ENCODE measurements at places on chromosomes 3 and 15.

DNA sequence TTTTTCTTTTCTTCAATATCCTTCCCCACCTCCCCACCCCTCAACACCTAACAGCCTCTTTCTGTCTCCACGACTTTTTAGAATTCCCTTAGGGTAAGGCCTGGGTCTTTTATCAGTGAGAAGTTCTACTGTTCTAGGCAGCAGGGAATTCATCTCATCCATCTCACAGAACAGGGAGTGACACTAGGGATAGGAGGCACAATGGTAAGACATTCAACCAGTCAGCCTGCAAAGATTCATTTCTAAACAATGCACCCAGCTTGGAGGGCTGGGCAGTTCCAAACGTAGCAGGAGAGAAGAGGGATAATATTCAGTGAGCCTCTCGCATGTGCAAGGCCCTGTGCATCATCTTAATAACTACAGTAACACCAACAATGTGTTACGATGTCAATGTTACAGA, 43.6 kb downstream of the LRIG1 start:
- DNase-seq = no peak

DNA sequence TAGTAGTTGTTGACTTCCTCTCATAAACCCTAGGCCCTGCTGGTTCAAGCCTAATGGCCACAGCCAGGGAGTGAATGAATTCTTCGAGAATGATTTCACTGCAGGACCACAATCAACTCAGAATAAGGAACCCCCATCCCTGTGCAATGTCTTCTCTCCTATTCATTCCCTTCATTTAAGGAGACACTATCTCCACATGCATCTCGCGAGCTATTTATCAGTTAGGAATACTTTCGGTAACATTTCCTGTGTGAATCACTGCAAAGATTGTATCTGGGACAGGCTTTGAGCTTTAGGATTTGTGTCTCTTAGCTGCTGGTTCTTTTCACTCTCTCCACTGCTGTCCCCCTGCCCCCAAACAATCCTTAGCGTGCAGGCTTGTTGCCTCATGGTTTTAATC, 94.4 kb downstream of the MYLK start:
- no peak for DNase-seq

- no peak for DNase-seq
Measured at GRCh38 chr15:89123181-89123525, 34.9 kb downstream of the ABHD2 start.

- no peak for DNase-seq
Measured at GRCh38 chr15:89129123-89129815, 41.0 kb downstream of the ABHD2 start.

- no peak for DNase-seq
Measured at GRCh38 chr15:45376967-45377608, 1.3 kb downstream of the GATM start.

- DNase-seq = no peak
Measured at GRCh38 chr3:175590745-175591144, 731.6 kb downstream of the NAALADL2 start.

- DNase-seq = no peak
Measured at GRCh38 chr3:16142350-16143025, 32.0 kb upstream of the GALNT15 start.

GRCh38 chr15:70142322-70143191, 44.8 kb upstream of the TLE3 start:
- DNase-seq = no peak

- no peak for DNase-seq
Measured at GRCh38 chr3:45306406-45307008, 80.4 kb upstream of the TMEM158 start.

GRCh38 chr3:89955156-89955555, 847.7 kb downstream of the EPHA3 start:
- no peak for DNase-seq

DNA sequence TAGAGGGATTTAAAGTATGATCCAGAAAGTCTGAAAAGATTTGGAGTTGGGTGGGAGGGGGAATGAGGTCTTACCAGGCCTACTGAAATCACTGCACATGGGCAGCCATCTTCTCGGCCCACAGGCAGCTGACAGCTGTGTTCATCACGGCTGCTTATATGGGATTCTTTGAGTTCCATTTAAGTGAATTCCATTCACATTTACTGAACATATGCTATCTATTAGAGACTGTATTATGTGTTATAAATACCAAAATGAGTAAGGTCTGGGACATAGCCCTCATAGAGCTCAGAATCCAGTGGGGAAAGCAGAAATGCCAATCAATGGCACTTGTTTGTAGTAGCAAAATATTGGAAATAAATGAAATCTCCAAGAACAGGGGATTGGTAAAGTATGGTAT, 91.1 kb downstream of the TRIM42 start:
- DNase-seq = no peak

GRCh38 chr15:89109238-89109637, 21.0 kb downstream of the ABHD2 start:
- no peak for DNase-seq

All from NCI-H1092 (cell line).